ENCODE measurements at places on chromosomes 6 and 20.

DNA sequence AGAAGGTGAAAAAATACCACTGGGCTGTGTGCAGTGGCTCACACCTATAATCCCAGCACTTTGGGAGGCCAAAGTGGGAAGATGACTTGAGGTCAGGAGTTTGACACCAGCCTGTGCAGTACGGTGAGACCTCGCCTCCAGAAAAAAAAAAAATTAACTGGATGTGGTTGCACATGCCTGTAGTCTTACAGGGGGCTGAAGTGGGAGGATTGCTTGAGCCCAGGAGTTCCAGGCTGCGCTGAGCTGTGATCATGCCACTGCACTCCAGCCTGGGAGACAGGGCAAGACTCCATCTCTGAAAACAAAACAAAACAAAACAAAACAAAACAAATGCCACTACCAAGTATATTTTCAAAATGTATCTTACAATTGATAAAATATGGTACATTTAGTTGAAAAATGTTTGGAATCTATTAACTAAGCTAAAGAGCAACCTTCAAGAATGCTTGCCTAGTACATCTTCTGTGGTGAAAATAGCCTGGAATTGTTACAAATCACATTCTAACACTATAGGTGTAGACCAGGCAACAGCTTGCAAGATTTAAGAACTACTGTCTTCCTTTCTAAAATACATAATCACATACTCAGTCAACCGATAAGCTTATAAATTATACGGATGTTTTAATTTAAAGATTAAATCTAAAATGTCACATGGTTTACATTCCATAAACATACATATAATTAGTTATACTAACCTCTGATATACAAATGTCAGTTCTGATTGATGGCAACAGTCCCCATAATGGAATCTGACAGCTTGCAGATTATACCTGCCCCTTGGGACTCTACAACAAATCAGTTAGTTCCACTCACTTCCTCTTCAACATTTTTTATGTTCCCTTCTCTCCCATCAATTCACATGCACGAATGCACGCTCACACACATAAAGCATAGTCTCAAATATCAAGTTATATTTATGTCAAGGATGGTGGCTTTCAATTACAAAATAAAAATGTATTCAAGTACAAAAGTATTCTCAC is 150.8 kb downstream of the ASCC3 start:
- H3K4me1 ChIP-seq, result peaks cover 14% of the 10 kb centered on the region
- ATAC-seq, result no peak
- peaks cover 6% of the 10 kb centered on the region for H3K36me3 ChIP-seq
- H3K27ac ChIP-seq, result no peak overlapping the region
- H3K4me3 ChIP-seq, result no peak overlapping the region
- H3K27me3 ChIP-seq, result no peaks in the 10 kb centered on the region

DNA sequence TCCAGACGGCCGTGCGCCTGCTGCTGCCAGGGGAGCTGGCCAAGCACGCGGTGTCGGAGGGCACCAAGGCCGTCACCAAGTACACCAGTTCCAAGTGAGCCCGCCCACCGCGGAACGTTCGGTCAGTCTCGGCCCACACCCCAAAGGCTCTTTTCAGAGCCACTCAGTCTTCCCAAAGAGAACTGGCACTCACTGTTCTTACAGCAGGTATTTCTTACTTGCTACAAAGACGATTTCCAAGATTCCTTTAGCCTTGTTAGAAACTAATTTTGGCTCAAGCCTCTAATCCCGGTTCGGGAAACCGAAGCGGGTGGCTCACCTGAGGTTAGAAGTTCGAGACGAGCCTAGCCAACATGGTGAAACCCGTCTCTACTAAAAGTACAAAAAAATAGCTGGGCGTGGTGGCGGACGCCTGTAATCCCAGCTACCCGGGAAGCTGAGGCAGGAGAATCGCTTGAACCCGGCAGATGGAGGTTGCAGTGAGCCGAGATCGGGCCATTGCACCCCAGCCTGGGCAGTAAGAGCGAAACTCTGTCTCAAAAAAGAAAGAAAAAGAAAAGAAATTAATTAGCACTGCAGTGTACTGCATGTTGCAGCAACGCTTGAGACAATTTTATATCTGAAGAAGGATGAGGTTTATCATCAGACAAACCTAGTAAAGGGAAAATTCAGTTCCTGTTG is 73.1 kb downstream of the OR2B2 start:
- peaks cover 15% of the 10 kb centered on the region for H3K4me1 ChIP-seq
- no peak overlapping the region for H3K4me3 ChIP-seq
- no peak overlapping the region for H3K27ac ChIP-seq

DNA sequence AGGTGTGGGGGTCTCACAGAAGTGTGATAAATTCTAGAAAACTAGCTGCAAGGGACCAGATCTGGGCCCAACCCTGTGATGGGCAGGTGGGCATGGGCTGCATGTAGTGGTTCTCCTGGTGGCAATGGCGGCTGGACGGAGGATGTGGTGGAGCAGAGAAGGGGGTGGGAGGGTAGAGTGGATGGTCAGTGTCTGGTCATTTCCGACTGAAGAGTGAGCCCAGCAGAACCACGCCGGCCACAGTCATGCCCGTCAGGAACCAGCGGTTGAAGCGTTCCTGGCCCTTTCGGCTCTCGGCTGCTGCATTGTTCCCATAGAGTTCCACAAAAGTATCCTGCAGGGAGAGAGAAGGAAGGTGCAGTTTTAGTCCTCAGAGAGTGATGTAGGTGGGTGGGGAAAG is 28.0 kb downstream of the COX4I2 start:
- H3K36me3 ChIP-seq, result peaks cover 54% of the 10 kb centered on the region
- peak overlapping the region; percentile 75 for H3K27ac ChIP-seq
- ATAC-seq, result no peak
- no peaks in the 10 kb centered on the region for H3K27me3 ChIP-seq
- peaks cover 71% of the 10 kb centered on the region for H3K4me1 ChIP-seq

GRCh38 chr6:158501360-158502262 is 58.3 kb upstream of the TMEM181 start:
- peak; percentile 8 for ATAC-seq
- H3K4me1 ChIP-seq, result no peaks in the 10 kb centered on the region
- H3K36me3 ChIP-seq, result peaks cover 66% of the 10 kb centered on the region
- no peaks in the 10 kb centered on the region for H3K27me3 ChIP-seq
- no peak overlapping the region for H3K4me3 ChIP-seq

DNA sequence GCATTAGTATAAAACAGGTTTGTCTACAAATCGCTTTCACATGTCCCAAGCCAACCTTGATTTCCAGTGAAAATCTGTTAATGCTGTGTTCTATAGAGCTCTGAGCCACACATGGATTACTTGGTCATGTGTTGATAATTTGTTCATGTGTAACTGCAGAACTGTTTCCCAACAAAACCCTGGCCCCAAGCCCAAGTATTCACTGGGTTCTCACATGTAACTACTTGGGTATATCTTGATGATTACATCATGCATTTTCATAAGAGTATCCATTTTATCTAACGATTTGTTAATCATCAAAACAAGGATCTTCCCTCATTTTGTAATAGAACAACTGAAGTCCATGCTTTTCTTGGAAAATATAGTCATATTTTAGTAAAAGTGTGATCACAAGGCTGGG is 657.6 kb downstream of the PRKN start:
- no peak overlapping the region for H3K27ac ChIP-seq
- no peak overlapping the region for H3K4me3 ChIP-seq

DNA sequence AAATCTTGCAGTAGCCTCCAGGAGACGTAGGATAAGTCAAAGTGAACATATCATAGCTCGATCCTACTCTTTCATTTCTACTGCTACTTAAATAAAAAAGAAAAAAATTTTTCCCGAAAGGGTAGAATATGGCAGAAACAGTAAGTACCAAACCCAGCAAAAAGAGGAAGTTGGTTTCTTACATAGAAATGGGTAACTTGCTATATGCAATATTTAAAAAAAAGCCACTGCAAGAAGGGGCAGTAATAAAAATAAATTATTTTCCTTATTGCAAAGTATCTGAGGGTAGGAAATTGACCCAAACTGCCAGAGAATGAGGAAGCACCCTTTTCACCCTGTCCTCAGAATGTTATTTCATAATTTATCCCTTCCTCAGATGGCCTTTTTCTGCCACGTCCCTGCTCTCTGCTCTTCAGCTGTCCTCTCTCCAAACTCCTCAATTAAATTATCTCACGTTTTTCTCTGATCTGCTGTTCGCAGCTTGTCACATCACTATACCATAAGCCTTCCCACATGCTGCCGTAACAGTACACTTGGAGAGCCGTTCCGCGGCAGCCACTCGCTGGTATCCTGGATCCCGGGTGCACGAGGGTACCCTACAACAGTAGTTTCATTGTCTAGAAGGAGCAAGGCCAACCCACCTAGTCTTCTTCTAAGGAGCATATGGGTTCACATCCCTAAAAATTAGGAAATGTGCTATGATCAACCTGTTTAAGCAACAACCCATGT is 149.6 kb downstream of the BACH2 start:
- peaks cover 8% of the 10 kb centered on the region for H3K36me3 ChIP-seq
- no peak for ATAC-seq
- peaks cover 68% of the 10 kb centered on the region for H3K4me1 ChIP-seq

- H3K4me3 ChIP-seq, result no peak overlapping the region
- no peak overlapping the region for H3K27ac ChIP-seq
- H3K4me1 ChIP-seq, result no peaks in the 10 kb centered on the region
- no peaks in the 10 kb centered on the region for H3K27me3 ChIP-seq
These were observed 48.7 kb downstream of the AKIRIN2 start for GRCh38 chr6:87653074-87653962.

GRCh38 chr6:4281341-4282293 is 146.2 kb upstream of the ECI2 start:
- H3K27ac ChIP-seq, result peak overlapping the region; percentile 17
- ATAC-seq, result peak; percentile 92
- H3K27me3 ChIP-seq, result peaks cover 32% of the 10 kb centered on the region
- H3K4me1 ChIP-seq, result peaks cover 16% of the 10 kb centered on the region
- peak overlapping the region; percentile 76 for H3K4me3 ChIP-seq
- no peaks in the 10 kb centered on the region for H3K36me3 ChIP-seq

GRCh38 chr6:190596-191395 is 101.5 kb upstream of the DUSP22 start:
- no peaks in the 10 kb centered on the region for H3K36me3 ChIP-seq
- H3K27ac ChIP-seq, result peak overlapping the region; percentile 79
- peak overlapping the region; percentile 3 for H3K4me3 ChIP-seq
- ATAC-seq, result no peak
- peaks cover 65% of the 10 kb centered on the region for H3K4me1 ChIP-seq

DNA sequence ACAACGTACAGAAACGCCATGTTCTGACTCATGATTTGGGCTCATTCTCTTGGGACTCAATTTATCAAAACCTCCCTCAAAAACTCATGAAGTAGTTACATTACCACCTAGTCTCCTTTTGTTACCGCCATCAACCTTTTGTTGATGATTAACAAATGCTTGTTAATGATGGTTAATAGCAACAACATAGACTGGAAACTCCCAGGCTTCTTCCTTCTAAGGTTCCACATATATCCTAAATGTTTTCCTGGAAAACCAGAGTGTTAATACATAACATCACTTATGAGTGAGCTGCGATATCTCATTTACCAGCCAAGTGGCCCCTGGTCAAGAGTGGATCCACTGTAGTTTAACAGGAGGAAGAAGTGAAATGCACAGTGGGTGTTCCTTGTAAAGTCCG is 176.3 kb downstream of the ERMARD start:
- H3K4me1 ChIP-seq, result no peaks in the 10 kb centered on the region
- H3K27me3 ChIP-seq, result peaks cover 26% of the 10 kb centered on the region
- ATAC-seq, result no peak
- no peak overlapping the region for H3K4me3 ChIP-seq

- no peaks in the 10 kb centered on the region for H3K27me3 ChIP-seq
- H3K4me1 ChIP-seq, result peaks cover 24% of the 10 kb centered on the region
- no peak overlapping the region for H3K27ac ChIP-seq
- H3K4me3 ChIP-seq, result no peak overlapping the region
- H3K36me3 ChIP-seq, result peaks cover 29% of the 10 kb centered on the region
These were observed 31.8 kb downstream of the RNASET2 start for GRCh38 chr6:166924531-166924930.

GRCh38 chr20:53597030-53597482 is 3.4 kb upstream of the ZNF217 start:
- ATAC-seq, result no peak
- H3K4me3 ChIP-seq, result no peak overlapping the region
- H3K27me3 ChIP-seq, result no peaks in the 10 kb centered on the region

GRCh38 chr6:6610031-6610591 is 21.6 kb downstream of the LY86 start:
- no peaks in the 10 kb centered on the region for H3K27me3 ChIP-seq
- H3K36me3 ChIP-seq, result peaks cover 37% of the 10 kb centered on the region
- ATAC-seq, result peak; percentile 98

DNA sequence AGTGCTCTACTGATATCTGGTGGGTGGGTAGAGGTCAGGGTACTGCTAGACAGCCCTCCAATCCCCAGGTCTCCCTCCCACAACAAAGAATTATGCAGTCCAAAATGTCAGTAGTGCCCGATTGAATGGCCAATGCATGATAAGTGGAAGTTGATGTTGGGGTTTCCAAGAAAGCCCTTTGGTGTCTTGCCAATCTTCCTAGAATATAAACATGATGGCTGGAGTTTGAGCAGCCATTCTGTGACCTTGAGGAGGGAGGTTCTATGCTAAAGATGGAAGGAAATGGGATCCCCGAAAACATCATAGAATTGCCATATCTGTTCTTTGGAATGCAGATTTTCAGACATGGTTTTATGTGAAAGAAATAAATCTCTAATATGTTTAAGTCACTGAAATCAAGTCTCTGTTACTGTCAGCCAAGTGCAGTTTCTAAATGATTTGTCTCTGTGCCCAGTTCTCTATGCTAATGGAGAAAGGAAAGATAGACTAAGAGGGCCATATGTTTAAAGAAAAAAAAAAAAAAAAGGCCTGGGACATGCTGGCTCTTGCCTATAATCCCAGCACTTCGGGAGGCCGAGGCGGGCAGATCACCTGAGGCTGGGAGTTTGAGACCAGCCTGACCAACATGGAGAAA is 32.8 kb upstream of the PTPN1 start:
- no peak overlapping the region for H3K4me3 ChIP-seq
- ATAC-seq, result no peak
- H3K4me1 ChIP-seq, result peaks cover 44% of the 10 kb centered on the region
- H3K27ac ChIP-seq, result peak overlapping the region; percentile 17
- no peaks in the 10 kb centered on the region for H3K27me3 ChIP-seq
- H3K36me3 ChIP-seq, result no peaks in the 10 kb centered on the region

DNA sequence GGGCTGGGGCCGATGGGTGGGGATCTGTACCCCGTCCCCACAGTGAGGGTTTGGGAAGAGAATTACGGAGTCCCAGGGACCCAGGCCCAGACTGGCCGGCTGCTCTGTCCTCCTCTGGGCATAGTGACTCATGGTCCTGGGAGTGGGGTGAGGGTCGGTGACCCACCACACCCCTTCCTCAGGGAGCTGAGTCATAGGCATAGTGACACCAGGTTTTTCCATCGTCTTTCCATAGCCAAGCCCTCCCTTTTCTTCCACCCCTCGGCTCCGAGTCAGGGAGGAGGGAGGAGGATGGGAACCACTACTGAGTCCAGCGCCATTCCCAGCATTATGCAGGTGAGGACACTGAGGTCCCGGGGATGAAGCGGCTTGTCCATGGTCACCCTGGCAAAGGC is 8.9 kb downstream of the CYP21A2 start:
- peaks cover 8% of the 10 kb centered on the region for H3K4me1 ChIP-seq
- peaks cover 29% of the 10 kb centered on the region for H3K27me3 ChIP-seq
- no peak for ATAC-seq
- no peak overlapping the region for H3K4me3 ChIP-seq
- H3K36me3 ChIP-seq, result no peaks in the 10 kb centered on the region

- H3K4me3 ChIP-seq, result peak overlapping the region; percentile 50
- H3K27ac ChIP-seq, result no peak overlapping the region
- no peak for ATAC-seq
- H3K36me3 ChIP-seq, result no peaks in the 10 kb centered on the region
- peaks cover 22% of the 10 kb centered on the region for H3K27me3 ChIP-seq
These were observed 4.3 kb downstream of the TNNC2 start for GRCh38 chr20:45822857-45823256.

Data from stimulated activated memory B cell treated with anti-CD40 and anti-IgM and Interleukin-4, amounts not matched to agents 10 μg/mL and 1 μg/mL and 100 μg/mL, for 72 hours (primary cell).